ENCODE measurements at places on chromosomes 12 and 14.
A peak's percentile ranks its signal among the peaks of the same experiment; 100 is the strongest.

DNA sequence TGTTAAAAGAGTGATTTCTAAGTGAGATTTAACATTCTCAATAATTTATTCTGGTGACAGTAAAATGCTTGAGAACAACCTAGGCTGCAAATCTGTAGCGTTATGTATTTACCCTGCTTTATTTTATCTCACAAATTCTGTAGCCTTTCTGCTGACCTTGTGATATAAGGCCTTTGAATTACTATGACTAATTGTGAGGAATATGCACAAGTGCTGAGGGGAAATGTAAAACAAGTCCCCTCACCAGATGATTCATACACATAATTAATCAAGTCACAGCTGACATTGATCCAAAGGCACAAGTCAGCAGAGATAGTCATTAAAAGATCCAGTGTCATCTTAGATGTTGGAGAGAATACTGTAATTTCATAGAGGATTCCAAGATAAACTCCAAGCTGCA, 992.7 kb upstream of the USP15 start:
- DNase-seq, result no peak

DNA sequence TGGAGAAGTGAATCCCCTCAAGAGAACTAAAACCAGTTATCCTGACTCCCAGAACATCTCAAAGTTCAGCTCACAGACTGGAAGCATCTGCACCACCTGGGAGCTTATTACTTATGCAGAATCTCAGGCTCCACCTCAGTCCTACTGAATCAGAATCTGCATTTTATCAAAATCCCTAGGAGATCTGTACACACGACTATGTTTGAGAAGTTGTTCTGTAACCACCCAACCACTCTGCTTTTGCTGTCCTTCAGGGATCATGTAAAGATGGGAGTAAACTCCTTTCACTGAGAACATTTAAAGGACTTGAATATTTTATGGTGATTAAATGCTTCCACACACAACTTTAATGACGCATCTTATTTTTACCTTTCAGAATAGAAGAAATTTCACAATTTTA, 98.0 kb downstream of the KIF21A start:
- DNase-seq, result no peak

DNA sequence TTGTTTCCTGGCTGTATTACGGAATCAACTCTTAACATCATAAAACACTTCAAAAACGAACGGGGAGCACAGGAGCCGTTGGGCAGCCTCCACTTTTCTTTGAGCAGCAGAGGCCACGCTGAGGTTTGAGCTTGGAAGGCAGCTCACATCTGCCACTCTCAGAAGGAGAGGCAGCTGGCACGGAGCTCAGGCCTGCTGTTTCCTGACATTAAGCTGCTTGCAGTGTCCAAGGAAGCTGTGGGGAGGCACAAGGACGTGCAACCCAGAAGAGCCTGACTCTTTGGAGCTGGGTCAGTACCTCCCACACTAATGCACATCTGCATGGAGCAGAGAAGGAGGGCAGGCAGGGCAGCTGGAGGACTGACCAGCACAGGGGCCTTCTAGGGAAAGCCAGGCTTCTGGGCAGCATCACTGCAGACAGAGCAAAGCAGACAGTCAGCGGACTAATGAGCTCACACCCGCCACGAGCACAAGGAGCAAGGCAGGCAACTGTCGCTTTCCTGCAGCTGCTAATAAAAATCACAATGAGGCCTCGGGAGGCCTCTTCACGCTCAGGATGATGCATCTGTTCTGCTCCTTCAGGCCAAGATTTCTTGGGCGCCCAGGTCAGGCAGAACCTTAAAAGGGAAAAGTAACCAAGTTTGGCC, 211.1 kb downstream of the GLT1D1 start:
- DNase-seq, result no peak

DNA sequence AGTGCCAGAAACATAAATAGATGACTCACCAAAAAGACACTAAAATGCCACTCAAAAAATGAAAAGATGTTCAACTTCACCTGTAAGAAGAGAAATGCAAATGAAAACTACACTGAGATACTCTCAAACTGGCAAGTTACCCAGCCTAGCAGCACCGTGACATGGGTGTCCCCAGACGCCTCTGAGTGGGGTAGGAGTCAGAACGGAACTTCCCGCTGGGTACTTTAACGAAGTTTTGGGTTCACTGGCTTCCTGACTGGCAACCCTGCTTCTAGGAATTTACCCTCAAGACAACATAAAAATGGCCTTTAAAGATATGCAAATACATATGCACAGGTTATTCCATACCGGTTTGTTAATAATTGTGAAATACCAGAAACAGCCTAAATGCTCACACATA, 52.6 kb downstream of the RIMBP2 start:
- no peak for DNase-seq

DNA sequence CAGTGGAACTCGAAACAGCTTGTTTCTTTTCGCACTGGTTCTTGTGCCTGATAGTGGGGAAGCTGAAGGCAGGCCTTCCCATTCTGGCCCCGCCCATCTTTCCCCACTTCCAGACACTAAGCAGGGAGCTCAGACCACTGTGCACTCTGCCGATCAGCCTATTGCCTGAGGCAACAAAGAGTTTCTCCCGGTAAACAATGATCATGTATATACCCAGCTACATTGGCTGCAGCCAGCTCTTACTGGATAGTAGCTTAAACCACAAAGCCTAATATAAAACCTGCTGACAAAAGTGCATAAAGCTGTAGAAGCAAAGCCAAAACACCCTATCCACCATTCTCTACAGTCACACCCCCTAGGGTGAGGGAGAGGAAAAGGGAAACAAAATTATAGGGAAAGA, 24.7 kb upstream of the GLIPR1 start:
- DNase-seq, result no peak

DNA sequence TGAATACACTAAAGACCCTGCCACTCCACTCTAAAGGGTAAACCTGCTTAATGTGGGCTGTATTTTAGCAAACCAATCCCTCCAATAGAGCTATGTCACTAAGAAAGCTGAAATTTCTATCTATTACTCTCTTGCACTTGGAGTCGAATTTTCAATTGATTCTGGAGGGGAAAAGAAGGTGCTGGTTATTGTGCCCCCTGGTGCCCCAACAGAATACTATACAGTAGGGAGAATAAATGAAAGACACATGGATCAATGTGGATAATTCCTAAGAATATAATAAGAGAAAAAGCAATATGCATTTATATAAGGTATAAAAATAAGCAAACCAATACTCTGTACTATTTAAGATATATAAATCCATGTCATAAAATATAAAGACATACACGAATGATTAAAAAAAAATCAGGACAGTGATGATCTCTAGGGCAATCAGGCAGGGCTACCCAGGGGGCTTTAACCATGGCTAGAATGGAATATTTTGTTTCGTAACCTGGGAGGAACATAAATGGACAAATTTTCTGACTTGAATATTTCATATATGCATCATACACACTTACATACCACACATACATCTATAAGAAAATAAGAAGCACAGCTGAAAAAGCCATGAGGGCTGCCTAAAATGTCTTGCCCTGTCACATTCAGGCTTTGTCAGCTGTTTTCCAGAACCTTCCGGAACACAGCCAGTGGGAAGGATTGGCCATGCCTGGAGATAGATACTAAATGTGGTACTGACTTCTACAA, 54.4 kb downstream of the EFCAB11 start:
- DNase-seq, result no peak

GRCh38 chr14:93100100-93100499, 15.6 kb downstream of the ITPK1 start:
- no peak for DNase-seq

DNA sequence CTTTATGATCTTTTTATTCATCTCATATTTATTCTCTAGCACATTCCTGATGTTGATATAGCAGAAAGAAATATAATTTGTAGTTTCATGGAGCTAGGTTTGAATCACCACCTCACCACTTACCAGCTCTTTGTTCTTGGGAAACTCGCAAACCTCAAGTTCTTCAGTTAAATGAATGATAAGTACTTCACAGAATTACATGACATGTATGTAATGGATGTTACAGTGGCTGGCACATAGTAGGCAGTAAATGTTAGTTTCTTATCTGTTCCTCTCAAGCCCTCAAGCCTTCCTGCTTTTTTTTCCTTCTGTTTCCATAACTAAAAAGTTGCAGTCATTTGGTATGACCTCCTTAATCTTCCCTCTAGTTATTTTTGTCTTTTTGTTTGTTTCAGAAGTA, 54.9 kb downstream of the SPATS2 start:
- no peak for DNase-seq

- DNase-seq, result no peak
These were observed 66.3 kb downstream of the NCOR2 start for GRCh38 chr12:124501112-124501561.

- DNase-seq, result no peak
These were observed 1.6 kb upstream of the RPS26 start for GRCh38 chr12:56040151-56040550.

DNA sequence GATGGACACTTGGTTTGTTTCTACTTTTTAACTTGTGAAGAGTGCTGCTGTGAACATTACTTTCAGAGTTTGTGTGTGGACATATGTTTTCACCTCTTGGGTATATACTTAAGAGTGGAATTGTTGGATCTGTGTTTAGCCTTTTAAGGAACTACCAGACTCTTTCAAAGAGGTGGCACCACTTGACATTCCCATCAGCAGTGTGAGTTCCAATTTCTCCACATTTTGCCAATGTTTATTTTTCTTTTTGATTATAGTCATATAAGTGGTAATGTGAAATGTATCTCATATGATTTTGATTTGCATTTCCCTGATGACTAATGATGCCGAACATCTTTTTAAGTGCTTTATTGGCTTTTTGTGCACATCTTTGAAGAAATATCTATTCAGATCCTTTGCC, 44.8 kb downstream of the ARHGAP5 start:
- DNase-seq, result no peak

DNA sequence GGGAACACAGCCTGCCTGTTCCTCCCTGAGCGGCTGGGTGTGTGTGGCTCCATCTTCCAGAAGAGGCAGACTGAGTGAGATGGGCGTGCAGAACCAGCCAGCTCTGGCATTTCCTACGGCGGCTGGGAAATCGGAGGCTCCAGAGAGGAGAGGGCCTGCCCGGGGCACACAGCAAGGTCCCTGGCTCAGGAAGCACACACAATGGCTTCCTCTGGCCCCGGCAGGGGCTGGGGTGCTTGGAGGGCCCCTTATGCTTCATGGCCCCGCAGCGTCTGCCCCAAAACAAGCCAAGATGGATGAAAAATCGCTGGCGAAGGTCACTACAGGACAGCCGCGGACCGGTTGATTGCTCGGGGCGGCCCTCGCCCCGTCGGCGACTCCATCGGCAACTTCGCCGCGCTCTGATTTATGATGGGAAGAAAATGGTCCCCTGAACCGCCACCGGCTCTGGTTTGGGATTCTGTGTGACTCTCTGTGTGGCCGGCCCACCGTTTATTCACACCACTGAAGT, 191.5 kb upstream of the C14orf180 start:
- DNase-seq, result no peak

DNA sequence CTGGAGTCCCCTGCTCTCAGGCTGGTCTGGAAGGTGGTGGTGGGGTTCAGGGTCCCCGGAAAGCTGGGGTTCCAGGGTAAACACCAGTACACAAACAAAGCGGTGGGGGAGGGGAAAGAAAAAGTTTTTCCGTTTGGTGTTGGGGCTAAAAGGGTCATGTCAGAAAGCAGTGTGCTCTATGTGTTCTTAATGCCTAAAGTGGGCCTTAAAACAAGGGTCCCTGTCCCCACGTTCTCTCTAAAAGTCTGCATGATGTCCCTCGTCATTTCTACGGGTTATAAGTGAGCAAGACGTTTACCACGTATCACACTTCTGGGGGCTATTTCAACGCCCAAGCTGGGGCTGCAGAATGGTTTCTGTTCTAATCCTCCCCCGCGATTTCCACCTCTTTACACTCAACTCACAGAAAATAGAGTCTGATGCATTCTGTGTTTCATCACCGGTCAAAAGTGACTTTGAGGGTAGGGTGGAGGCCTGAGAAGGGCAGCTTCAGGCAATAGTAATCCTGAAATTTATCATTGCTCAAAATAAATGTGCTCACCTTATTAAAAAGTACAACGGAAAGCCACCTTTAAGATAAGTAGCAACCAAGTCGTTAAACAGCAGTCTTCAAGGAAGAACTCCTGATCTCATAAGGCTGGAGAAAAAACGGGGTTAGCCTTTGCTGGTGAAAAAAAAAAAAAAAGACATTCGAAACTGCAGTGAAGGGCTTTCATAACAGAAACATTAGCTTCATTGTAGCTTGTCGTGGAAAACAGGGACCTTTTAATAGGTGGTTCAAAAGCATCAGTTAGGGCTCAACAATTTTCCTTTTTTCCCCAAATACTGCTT, 63.9 kb upstream of the PTGR2 start:
- peak; percentile 37 for DNase-seq

- no peak for DNase-seq
These were observed 216.1 kb downstream of the NUAK1 start for GRCh38 chr12:105922670-105923102.

DNA sequence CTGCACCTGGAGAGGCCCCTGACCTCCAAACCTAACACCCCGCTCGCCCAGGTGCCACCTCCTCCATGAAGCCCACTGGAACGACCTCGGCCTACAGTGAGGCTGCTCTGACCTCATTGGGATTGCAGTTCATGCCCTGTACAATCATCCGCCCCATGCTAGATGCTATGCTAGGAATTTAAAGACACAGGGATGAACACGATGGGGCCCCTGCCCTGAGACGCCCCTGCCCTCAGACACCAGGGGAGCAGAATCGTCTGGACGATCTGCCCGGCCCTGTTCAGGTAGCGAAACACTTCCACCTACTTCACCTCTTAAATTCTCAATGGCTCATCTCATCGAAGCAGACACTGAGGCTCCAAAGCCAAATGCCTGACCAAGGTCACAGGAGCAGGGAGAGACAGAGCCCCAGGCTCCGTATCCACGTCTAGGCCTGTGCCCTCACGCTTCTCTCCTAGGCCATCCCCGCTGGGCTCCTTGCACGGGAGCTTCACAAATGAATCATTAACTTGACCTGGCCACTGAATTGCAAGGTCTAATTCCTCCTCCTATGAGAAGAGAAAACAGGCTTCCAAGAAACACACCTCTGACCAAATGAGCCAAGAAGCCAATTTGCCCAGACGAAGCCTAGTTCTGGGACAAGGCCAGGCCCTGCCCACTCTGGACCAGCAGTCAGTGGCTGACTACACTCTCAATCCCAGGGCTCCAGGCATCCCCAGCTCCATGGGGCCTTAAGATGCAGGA, 35.2 kb downstream of the SCARB1 start:
- no peak for DNase-seq

DNA sequence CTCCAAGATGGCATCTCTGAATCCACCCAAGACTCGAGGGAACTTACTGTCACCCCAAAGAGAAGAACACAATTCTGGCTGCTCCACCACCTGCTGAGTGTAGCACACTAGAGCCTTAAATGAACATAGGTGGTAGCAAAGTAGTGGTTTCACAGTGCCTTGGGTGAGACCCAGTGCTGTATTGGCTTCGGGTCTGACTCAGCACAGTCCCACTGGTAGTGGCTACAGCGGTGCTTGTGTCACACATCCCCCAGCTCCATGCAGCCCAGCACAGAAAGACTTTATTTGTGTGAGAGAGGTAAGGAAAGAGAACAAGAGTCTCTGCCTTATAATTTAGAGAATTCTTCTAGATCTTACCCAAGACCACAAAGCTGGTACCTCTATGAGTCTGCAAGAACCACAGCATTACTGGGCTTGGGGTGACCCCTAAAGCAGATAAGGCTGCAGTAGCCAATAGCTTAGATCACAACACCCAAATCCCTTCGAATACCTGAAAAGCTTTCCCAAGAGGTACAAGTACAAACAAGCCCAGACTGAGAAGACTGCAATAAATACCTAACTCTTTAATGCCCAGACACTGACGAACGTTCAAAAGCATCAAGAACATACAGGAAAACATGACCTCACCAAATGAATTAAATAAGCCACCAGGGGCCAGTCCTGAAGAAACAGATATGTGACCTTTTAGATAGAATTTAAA, 83.3 kb upstream of the SLC38A4 start:
- DNase-seq, result no peak

GRCh38 chr14:88264116-88264515, 59.0 kb downstream of the KCNK10 start:
- no peak for DNase-seq
